ENCODE measurements at places on chromosomes 11 and 22. TPM values are rescaled to one million over a fixed set of nuclear protein-coding genes. Genes with fewer than 3 reads are reported as not detected.

GRCh38 chr22:43955040-43955882 is at the start of gene SAMM50:
Gene SAMM50, plus strand, starts transcription at chr22:43955442. Its CDS starts 136 bp downstream, at chr22:43955578.
- no peaks in the 10 kb centered on the region for H3K27me3 ChIP-seq
- H3K36me3 ChIP-seq = no peaks in the 10 kb centered on the region
- H3K27ac ChIP-seq = peak within 1 kb of the TSS; percentile 90

DNA sequence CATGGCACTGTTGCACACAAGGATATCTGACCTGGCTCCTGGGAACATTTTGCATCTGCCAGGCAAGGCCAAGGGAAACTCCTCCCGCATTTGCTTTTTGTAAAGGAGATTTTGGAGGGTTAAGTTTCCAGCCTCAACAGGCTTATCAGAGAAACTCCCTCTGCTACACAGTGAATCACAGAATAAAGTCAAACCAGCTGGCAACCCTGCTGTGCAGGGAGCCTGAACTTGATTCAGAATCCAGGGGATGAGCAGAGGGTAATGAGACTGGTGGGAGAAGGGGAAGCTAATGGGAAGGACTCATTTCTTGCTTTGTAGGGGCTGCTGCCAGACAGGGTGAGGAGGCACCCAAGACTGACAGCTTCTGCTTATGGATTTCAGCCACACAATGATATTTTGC is 185.3 kb upstream of the ISX start:
- H3K27ac ChIP-seq = peak overlapping the region; percentile 31
- H3K27me3 ChIP-seq = no peaks in the 10 kb centered on the region
- H3K4me3 ChIP-seq = no peak overlapping the region
- DNase-seq = no peak
- peaks cover 7% of the 10 kb centered on the region for H3K4me1 ChIP-seq
- no peaks in the 10 kb centered on the region for H3K36me3 ChIP-seq

HTR3A gene
- total RNA-seq = not detected

GRCh38 chr11:121446752-121447156 is 5.4 kb upstream of the SORL1 start:
- DNase-seq = no peak
- H3K36me3 ChIP-seq = no peaks in the 10 kb centered on the region
- no peaks in the 10 kb centered on the region for H3K27me3 ChIP-seq
- H3K4me1 ChIP-seq = peaks cover 100% of the 10 kb centered on the region
- no peak overlapping the region for H3K27ac ChIP-seq
- no peak overlapping the region for H3K4me3 ChIP-seq

GRCh38 chr22:19983741-19984140 is 32.9 kb downstream of the ARVCF start:
- H3K4me3 ChIP-seq = no peak overlapping the region
- peaks cover 31% of the 10 kb centered on the region for H3K36me3 ChIP-seq
- DNase-seq = no peak
- H3K4me1 ChIP-seq = peaks cover 35% of the 10 kb centered on the region
- H3K27ac ChIP-seq = no peak overlapping the region

- peak within 1 kb of the TSS; percentile 17 for H3K27ac ChIP-seq
- H3K36me3 ChIP-seq = no peaks in the 10 kb centered on the region
- no peaks in the 10 kb centered on the region for H3K4me1 ChIP-seq
- no peak within 1 kb of the TSS for H3K4me3 ChIP-seq
- H3K27me3 ChIP-seq = no peaks in the 10 kb centered on the region
- no peak for DNase-seq
These were observed at the start of gene MS4A2 for GRCh38 chr11:60088364-60088763. Gene MS4A2, plus strand, starts transcription at chr11:60088664. Its CDS starts 102 bp downstream, at chr11:60088766.

- no peak for DNase-seq
- H3K4me1 ChIP-seq = peaks cover 62% of the 10 kb centered on the region
- H3K4me3 ChIP-seq = no peak overlapping the region
- no peaks in the 10 kb centered on the region for H3K36me3 ChIP-seq
- no peaks in the 10 kb centered on the region for H3K27me3 ChIP-seq
- H3K27ac ChIP-seq = peak overlapping the region; percentile 84
These were observed 4.6 kb downstream of the TSPAN32 start for GRCh38 chr11:2306452-2306823.

MOV10L1 gene
- 0.57 TPM for total RNA-seq

DNA sequence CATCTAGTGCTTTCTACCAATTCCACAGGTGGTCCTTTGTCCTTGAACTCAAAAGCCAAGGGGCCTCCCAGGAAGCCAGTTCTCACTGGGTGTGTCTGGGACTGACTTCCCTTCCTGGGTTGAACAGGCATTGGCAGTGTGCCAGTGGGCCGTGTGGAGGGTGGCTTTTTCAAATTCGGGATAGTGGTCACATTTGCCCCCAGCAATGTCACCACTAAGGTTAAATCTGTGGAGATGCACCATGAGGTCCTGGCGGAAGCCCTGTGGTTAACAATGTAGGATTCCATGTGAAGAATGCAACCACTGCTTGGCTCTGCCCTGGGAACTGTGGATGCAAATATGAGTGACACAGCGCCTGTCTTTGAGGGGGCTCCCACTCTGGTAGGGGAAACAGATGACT is 53.2 kb upstream of the MTNR1B start:
- no peaks in the 10 kb centered on the region for H3K27me3 ChIP-seq
- no peak overlapping the region for H3K27ac ChIP-seq
- no peak overlapping the region for H3K4me3 ChIP-seq
- H3K4me1 ChIP-seq = no peaks in the 10 kb centered on the region
- no peak for DNase-seq
- no peaks in the 10 kb centered on the region for H3K36me3 ChIP-seq

DNA sequence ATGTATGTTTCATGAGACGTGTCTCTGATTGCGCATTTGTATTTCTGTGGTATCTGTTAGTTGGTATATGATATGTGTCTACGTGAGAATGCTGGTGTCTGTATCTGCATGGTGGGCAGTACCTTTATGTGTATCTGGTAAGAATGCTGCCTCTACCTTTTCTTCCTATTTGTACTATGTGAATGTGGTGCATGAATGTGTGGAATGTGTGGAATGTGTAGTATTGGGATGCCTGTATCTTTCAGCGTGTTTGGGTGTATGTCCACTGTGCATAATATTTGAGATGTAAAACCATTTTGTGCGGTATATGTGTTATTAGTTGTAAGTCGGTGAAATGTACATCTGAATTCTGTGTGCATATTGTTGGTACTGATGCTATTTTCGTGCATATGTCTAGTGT is 2.3 kb upstream of the OR51E1 start:
- peaks cover 4% of the 10 kb centered on the region for H3K4me1 ChIP-seq
- no peak overlapping the region for H3K4me3 ChIP-seq
- no peaks in the 10 kb centered on the region for H3K27me3 ChIP-seq
- no peak overlapping the region for H3K27ac ChIP-seq
- no peak for DNase-seq

OR5B21 gene
- not detected for total RNA-seq

DNA sequence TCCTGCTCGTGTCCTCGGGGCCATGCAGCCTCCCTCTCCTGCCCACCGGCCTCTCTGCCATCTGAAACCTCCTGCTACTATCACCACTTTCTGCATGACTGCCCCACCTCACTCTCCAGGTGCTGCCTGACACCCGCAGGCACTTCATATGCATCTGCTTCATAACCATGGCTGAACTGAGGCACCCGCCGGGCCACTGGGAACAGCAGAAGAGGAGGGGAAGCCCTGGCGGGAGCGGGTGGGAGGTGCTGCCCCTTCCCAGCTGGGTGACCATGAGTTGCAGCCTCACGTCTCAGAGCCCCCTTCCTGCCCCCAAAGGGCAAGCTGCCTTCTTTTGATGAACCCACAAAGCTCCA is 21.7 kb upstream of the PICK1 start:
- H3K36me3 ChIP-seq = no peaks in the 10 kb centered on the region

UBQLN3 gene
- not detected for total RNA-seq

DNA sequence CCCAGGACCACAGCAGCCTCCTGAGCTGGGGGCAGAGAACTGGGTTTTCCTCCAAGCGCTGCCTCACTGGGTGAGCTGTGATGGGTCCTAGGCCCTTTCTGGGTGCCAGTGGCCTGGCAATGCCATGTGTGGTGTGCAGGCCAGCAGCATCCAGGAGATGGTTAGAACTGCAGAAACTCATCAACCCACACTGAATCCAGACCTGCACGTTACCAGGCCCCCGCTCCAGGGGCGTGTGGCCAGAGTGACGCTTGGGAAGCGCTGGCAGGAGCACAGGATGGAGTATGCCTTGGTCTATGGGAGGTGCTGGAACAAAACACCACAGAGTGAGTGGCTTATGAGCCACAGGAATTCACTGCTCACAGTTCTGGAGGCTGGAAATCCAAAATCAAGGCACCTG is 97.0 kb downstream of the MN1 start:
- H3K4me3 ChIP-seq = no peak overlapping the region
- no peaks in the 10 kb centered on the region for H3K27me3 ChIP-seq
- no peaks in the 10 kb centered on the region for H3K4me1 ChIP-seq

DNA sequence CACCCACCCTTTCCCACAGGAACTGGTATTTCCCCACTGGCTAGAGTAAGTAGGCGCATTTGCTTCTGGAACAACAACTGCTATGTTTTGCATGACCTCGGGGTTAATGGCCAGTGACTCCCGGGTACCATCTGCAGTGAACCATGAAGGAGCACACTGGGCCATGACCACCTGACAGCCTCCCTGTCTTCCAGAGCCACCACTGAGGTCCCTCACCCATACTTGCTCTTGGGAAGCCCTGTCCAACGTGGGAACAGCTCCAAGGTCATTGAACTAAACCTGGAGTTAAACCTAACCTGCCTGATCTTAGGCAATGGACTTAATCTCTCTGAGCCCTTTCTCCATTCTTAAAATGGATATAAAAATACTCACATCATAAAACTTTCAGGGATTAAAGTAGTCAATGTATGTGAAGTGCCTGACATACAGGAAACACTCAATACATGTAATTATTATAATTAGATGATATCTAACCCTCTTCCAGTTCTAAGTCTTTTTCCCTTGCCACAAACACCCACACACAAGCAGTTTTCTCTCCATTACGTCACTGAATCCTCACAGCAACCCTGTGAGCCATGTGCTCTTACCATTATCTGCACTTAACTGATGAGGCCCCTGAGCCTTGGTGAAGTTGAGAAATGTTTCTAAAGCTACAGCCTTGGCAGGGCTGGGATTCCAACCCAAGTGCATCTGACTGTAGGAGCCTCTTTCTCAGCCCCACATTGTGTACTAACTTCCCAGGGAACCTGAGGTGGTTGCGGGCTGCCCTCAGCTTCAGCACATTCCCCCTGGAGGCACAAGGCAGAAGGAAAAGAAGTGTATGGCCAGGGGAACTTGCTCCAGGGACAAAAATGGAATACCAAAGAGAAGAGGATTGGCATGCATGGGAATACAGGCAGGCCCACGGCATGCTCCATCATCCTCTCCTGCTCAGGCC is 74.5 kb upstream of the NCAM1 start:
- H3K36me3 ChIP-seq = no peaks in the 10 kb centered on the region
- H3K4me3 ChIP-seq = no peak overlapping the region
- no peaks in the 10 kb centered on the region for H3K4me1 ChIP-seq
- no peak overlapping the region for H3K27ac ChIP-seq
- no peaks in the 10 kb centered on the region for H3K27me3 ChIP-seq

- no peak for DNase-seq
- no peak overlapping the region for H3K27ac ChIP-seq
- peaks cover 3% of the 10 kb centered on the region for H3K4me1 ChIP-seq
- H3K4me3 ChIP-seq = no peak overlapping the region
- peaks cover 67% of the 10 kb centered on the region for H3K36me3 ChIP-seq
These were observed 29.9 kb upstream of the TXNRD2 start for GRCh38 chr22:19971276-19972124.

DNA sequence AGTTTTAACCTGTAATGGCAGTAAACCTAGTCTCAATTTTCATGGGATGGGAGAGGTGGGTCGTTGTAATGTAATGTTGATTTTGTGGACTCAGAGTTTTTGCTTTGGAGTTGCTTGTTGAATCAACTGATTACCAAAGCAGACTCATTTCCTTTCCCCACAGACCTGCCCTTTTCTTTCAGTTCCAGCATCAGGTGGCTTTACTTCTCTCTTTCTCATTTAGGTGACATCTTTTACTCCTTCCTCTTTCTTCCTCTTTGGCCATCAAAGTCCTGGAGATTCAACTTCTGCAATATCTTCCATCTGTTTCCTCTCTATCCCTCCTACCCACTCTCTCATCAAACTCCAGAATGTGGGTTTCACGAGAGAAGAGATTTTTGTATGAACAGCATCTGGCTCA is 313.9 kb downstream of the TMEM135 start:
- no peak overlapping the region for H3K27ac ChIP-seq
- H3K27me3 ChIP-seq = no peaks in the 10 kb centered on the region
- H3K4me3 ChIP-seq = no peak overlapping the region

- no peak overlapping the region for H3K27ac ChIP-seq
- no peak for DNase-seq
- H3K36me3 ChIP-seq = no peaks in the 10 kb centered on the region
- H3K4me3 ChIP-seq = no peak overlapping the region
- H3K27me3 ChIP-seq = no peaks in the 10 kb centered on the region
These were observed 4.7 kb downstream of the FEN1 start for GRCh38 chr11:61797263-61797944.

DNA sequence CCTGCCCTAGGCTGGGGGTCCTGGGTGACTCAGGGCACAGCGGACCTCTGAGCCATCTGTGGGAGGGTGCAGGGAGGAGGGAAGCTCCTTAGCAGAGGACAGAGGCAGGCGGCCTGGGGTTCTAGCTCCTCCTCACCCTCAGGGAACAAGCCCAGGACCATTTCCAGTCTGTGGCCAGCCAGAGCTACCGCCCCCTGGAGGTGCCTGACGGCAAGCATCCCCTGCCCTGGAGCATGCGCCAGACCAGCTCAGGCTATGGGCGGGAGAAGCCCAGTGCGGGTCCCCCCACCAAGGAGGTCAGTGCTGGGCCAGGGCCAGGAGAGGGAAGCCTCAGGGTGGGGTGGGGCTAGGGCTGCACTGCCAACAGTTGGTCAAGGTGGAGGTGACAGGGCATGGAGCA is 26.0 kb upstream of the LRRC10B start:
- H3K36me3 ChIP-seq = no peaks in the 10 kb centered on the region
- peaks cover 7% of the 10 kb centered on the region for H3K4me1 ChIP-seq
- no peak overlapping the region for H3K27ac ChIP-seq

- no peaks in the 10 kb centered on the region for H3K27me3 ChIP-seq
- no peak overlapping the region for H3K4me3 ChIP-seq
- H3K36me3 ChIP-seq = no peaks in the 10 kb centered on the region
- DNase-seq = no peak
- no peak overlapping the region for H3K27ac ChIP-seq
- peaks cover 9% of the 10 kb centered on the region for H3K4me1 ChIP-seq
These were observed 10.2 kb downstream of the VSTM5 start for GRCh38 chr11:93840180-93840579.

EXPH5 gene
- total RNA-seq = 23.4 TPM

MRGPRX3 gene
- total RNA-seq = 0.29 TPM

OR4A16 gene
- not detected for total RNA-seq

GRCh38 chr11:63535734-63536133 is 874 bp upstream of the PLAAT4 start:
- H3K4me3 ChIP-seq = no peak overlapping the region
- peak overlapping the region; percentile 91 for H3K27ac ChIP-seq
- H3K27me3 ChIP-seq = no peaks in the 10 kb centered on the region
- no peaks in the 10 kb centered on the region for H3K36me3 ChIP-seq

DNA sequence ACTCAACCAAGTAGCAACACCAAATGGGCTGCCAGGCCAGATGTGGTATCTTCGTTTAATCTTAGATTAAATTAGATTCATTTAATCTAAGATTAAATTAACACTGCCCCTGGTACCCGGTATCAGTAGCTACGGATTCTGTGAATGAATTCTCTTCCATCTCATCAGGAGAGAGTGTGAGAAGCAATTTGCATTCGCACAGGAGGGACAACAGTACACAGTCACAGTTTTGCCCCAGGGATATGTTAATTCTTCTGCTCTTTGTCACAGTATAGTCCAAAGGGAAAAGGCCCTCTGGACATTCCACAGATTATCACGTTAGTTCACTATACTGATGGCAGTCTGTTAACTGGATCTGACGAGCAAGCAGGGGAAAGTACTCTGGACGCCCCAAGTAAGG is 22.9 kb downstream of the ASCL2 start:
- no peak overlapping the region for H3K4me3 ChIP-seq
- H3K4me1 ChIP-seq = no peaks in the 10 kb centered on the region
- no peaks in the 10 kb centered on the region for H3K27me3 ChIP-seq
- no peak overlapping the region for H3K27ac ChIP-seq
- H3K36me3 ChIP-seq = no peaks in the 10 kb centered on the region
- DNase-seq = no peak

FAM111B gene
- total RNA-seq = 4.2 TPM

DDX6 gene
- total RNA-seq = 90.1 TPM
